ENCODE measurements at places on chromosomes 1 and 21. TPM values are rescaled to one million over a fixed set of nuclear protein-coding genes. Genes with fewer than 3 reads are reported as not detected.

The NKAIN1 gene
- not detected for total RNA-seq

The TTLL10 gene
- 0.15 TPM for total RNA-seq

The PRAMEF11 gene
- total RNA-seq, result not detected

The IGSF21 gene
- total RNA-seq, result not detected

The APCS gene
- not detected for total RNA-seq

The OR2L5 gene
- not detected for total RNA-seq

The OPRD1 gene
- total RNA-seq, result not detected

The SRGAP2B gene
- total RNA-seq, result 25.9 TPM

The FLG2 gene
- not detected for total RNA-seq

The SPRR5 gene
- not detected for total RNA-seq

The KLHDC7A gene
- not detected for total RNA-seq

The SLC9A1 gene
- 24.2 TPM for total RNA-seq

The SERPINC1 gene
- not detected for total RNA-seq

The SH3BP5L gene
- 30.4 TPM for total RNA-seq

The NEGR1 gene
- total RNA-seq, result not detected

The OR2T35 gene
- not detected for total RNA-seq

The ETV3 gene
- total RNA-seq, result 45.4 TPM

The CFAP141 gene
- total RNA-seq, result not detected

The PTGER3 gene
- total RNA-seq, result 0.14 TPM

The NBPF8 gene
- total RNA-seq, result 61.9 TPM

The IVL gene
- total RNA-seq, result not detected

The C1orf210 gene
- not detected for total RNA-seq

The C1QTNF12 gene
- 2.5 TPM for total RNA-seq

The IFI44L gene
- total RNA-seq, result 29.2 TPM

The LMX1A gene
- total RNA-seq, result not detected

The LRRIQ3 gene
- 0.60 TPM for total RNA-seq

The HCRTR1 gene
- not detected for total RNA-seq

The GPR25 gene
- total RNA-seq, result not detected

The SLC26A9 gene
- not detected for total RNA-seq

The GUCA2B gene
- not detected for total RNA-seq

The ITLN1 gene
- not detected for total RNA-seq

All from activated naive CD4-positive, alpha-beta T cell treated with anti-CD3 and anti-CD28 coated beads, Interleukin-2, amount 10 ng/mL, durations not matched to agents 5 hours and 36 hours (primary cell).